ENCODE measurements at places on chromosomes 4 and X. TPM values are rescaled to one million over a fixed set of nuclear protein-coding genes. Genes with fewer than 3 reads are reported as not detected.

Gene MAGEA12
- not detected for total RNA-seq

GRCh38 chrX:44915361-44915868 is 42.4 kb downstream of the KDM6A start:
- DNase-seq, result no peak

DNA sequence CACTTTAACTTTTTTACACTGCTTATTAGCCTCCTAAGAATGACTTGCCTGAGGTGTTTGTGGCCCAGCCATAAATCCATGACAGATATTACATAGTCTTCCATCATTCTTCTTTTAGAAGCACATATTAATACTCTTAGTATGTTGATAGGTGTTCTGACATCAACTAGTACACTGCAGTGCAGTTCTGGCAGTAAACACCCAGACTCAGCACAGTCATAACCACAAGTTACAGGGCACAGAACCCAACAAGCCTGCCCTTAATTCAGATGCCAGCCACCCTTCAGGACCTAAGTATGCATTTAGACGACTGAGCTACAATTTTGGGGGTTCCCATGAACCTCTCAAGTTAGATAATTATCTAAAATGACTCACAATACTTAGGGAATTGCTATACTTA is 36.5 kb upstream of the GUCY1B1 start:
- DNase-seq, result no peak

DNA sequence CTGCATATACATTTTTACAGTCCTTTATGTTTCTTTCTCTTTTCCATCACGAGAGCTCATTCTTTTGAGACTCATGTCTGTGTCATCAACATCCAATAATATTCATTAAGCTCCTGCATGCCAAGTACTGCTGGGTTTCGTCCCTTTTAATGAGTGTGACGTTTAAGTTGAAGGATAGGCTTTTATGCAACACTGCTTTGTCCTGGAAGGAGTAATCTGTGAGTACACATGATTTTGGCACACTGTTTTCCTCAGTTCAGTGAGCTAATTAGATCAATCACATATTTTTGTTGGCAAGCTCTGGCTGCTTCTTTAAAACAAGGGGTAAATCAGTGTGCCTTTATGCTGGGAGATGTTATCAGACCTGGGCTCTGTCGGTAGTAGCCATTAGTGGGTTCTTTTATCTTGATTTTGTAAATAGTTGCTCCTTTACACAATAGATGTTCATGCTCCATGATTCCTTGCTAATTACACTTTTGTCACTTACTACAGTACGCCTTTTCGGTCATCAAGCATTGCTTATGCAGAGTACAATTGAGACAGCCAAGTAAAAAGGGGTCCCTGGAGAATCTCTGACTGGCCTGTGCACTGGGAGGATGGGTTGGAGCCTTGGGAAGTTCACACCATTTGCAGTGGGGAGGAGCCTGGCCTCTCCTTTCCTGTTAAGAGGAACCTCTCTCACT is 132.6 kb downstream of the FHIP1A start:
- no peak for DNase-seq

GRCh38 chr4:87014284-87014782 is 79.5 kb downstream of the AFF1 start:
- DNase-seq, result no peak

Gene SYP
- total RNA-seq, result 0.61 TPM

- no peak for DNase-seq
Measured at GRCh38 chrX:100830547-100830946, 10.4 kb downstream of the CSTF2 start.

GRCh38 chrX:31443654-31444053 is 371.8 kb upstream of the FTHL17 start:
- no peak for DNase-seq

- no peak for DNase-seq
Measured at GRCh38 chrX:46812445-46812844, 24.4 kb upstream of the RP2 start.

- DNase-seq, result no peak
Measured at GRCh38 chr4:165184220-165184619, 23.1 kb upstream of the KLHL2 start.

- no peak for DNase-seq
Measured at GRCh38 chrX:5823903-5824302, 404.8 kb downstream of the NLGN4X start.

GRCh38 chrX:45009371-45010000 is 136.5 kb downstream of the KDM6A start:
- no peak for DNase-seq

DNA sequence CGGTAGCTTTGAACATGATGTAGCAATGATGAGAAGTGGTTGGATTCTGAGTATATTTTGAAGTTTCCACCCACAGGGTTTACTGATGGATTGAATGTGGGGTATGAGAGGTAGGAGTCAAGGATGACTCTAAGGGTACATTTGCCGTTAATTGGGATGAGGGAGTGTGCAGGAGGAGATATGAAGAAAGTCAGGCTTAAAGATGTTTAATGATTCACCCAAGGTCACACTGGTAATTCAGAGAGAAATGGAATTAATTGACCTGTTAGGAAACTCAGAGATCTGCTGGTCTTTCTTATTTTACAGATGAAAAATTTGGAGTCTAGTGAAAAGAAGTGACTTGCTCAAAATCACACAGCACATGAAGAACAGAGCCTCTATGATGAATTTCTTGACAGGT is 390.7 kb downstream of the GBA3 start:
- no peak for DNase-seq

DNA sequence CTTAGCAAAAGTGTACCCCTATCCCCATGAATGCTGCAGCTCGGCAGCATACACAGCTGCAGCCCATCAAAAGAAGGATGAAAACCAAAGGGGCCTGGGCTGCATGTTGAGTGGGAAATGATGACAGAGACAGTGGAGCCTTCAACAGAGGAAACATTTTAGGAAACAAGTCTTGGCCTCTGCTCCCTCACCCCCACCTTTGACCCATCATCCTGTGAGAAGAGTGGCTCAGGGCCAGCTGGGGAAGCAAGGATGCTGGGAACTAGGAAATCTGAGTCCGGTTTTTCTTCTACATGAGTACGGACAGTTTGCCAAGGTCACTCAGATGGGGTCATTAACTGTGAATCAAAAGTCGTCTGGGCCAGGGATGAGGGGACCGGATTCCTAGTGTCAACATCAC is 37.2 kb downstream of the IDS start:
- no peak for DNase-seq

Gene CLCN4
- 5.8 TPM for total RNA-seq

DNA sequence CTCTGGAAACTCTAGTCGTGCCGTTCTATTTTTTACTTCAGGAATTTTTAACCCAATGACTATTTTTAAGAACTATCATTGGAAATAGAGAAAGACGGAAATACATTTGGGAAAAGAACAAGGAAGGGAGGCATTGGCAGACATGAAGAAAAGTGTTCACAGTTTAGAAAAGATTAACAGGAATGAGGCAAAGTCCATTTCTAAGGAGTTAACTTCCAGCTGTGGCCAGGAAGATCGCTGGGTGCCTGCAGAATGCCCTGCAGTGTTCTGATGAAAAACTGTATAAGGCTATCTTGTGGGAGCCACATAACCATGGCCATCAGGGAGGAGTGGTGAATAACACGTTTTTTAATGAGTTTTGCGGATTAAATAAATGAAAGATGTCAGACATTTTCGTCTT is 150.6 kb upstream of the VCX3A start:
- DNase-seq, result no peak

Gene TEC
- 4.7 TPM for total RNA-seq

- DNase-seq, result no peak
Measured at GRCh38 chr4:120829113-120829831, 93.3 kb downstream of the PRDM5 start.

GRCh38 chrX:120857240-120857639 is 18.4 kb downstream of the CT47B1 start:
- DNase-seq, result no peak

DNA sequence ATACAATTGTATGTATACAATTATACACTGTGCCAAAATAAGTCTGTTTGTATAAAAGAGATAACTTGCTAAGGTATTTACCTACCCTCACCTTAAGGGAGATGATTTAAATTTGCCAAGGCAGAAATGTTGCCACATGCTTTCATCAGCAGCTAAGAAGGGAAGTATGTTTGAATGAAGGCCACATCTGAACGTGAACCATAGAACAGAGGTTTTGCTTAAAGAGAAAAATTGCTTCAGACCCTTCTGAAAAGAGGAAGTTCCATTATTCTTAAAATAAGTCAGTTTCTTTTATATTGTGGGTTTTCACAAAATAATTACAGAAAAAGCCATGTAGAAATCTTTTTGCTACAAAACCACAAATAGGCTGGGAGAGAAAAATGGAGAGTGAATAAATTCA is 621.5 kb upstream of the HTR2C start:
- DNase-seq, result no peak

Gene PHOX2B
- not detected for total RNA-seq

GRCh38 chr4:173807347-173807746 is 277.3 kb upstream of the HAND2 start:
- DNase-seq, result no peak

DNA sequence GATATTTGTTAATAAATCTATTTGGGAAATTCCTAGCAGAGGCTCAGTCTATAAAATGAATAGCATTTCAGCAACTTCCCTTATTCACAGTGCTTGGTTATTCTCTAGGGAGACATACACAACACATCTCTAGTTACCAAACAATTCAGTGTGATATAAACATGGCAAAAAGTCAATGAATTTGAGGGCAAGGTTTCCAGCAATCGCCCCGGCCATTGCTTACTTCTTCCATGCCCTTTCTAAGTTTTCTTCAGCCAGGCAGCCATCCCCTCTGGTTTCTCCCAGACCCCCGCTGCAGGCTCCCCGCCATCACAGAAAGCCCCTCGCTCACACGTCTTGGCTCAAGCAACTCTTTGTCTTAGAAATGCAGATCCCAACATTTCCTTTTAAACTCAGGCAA is 4.4 kb downstream of the TLR7 start:
- no peak for DNase-seq

GRCh38 chr4:6959261-6959660 is 49.6 kb downstream of the TBC1D14 start:
- DNase-seq, result no peak

Gene MAGEA2
- not detected for total RNA-seq

DNA sequence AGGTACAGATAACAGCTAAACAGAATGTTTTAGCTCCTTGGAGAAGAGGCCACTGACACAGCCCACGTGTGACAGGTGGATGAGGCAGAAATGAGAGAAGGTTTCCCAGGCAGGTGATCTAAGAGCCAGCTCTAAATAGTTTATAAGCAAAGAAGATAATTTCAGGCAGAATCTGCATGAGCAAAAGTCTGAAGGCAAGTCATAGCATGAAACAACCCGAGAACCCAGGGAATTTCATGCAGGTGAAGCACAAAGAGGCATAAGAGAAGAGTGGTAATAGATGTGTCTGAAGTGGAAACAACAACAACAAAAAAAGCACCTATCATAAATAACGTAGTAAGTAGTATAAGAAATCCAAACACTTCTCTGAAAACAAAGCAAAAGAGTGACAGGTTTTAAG is 275.8 kb upstream of the CPEB2 start:
- no peak for DNase-seq

GRCh38 chrX:46686003-46686645 is 72.8 kb downstream of the SLC9A7 start:
- DNase-seq, result no peak

DNA sequence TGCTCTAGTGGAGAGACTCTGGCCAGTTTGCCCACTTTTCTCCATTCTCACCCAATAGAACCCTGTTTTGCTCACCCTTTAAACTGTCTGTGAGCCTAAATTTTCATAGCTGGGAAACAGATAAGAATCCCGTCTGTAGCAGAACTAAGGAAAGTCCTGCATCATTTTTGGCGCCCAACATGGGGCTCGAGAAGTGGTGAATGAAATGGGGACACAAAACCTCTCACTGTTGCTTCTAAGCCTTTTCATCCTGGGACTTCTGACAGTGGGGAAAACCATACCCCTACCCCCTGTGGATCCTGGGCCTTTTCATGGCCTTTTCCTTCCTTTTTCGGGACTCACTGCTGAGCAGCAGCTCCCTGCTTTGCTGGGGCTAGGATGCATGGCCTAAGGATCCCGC is 189.9 kb downstream of the INPP4B start:
- peak; percentile 34 for DNase-seq

DNA sequence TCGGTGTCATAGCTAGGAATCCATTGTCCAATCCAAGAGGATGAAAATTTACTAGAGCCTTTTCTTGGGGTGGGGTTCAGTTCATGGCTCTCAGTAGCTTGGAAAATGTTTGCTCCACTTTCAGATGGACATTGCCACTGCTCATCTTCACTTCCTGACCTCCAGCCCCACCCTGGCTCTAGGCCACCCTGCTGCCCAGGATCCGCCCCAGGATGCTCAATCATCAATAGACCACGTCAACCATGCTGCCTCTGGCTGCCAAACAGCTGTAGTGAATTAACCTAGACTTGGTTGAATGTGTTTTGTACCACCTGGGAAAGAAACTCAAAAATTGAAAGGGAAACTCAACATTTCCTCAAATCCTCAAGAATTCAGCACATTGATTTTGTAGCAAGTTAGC is 37.2 kb upstream of the HSD17B10 start:
- DNase-seq, result no peak

Gene CT45A2
- not detected for total RNA-seq

DNA sequence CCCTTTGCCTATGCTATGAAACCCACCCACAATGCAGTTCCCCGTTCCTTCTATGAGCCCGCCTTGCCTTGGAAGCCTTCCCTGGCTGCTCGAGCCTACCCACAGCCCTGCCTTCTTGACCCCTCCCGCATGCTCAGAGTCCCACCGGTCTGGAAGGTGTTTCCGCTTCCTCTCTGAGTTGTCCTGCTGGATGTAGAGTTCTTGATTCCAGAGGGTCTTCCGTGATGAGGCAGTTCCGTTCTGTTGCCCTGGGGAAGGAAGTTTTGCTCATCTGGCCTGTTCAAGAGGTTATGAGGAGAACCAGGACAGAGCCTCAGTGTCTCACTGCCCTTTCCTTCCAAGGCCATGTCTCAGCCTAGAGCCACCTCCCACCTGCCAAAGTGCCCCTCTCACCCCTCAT is 7.5 kb downstream of the GPKOW start:
- no peak for DNase-seq

DNA sequence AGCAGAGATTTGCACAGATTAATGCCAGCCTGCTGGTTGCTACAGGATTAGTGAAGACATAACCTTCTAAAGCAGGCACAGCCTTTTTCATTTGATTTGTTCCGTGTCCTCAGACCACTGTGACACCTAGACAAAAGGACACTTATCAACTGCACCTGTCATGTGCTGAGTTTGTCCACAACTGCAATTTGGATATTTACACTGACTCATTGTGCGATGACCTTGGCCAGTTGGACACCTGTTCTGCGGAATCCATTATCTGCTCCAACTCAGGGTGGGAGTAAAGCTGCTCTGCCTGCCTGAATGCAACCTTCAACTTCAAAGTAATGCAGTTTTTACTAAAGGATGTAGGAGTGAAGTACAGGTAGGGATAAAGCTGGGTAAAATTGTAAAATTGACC is 4.1 kb upstream of the NR0B1 start:
- no peak for DNase-seq

- DNase-seq, result no peak
Measured at GRCh38 chrX:112779139-112779538, 61.5 kb downstream of the AMOT start.

GRCh38 chr4:38452009-38452408 is 212.0 kb upstream of the KLF3 start:
- DNase-seq, result no peak

- no peak for DNase-seq
Measured at GRCh38 chr4:100962698-100963097, 384.6 kb downstream of the PPP3CA start.
